LoVo (cell line): ENCODE measurements at places on chromosomes 2 and 18.

GRCh38 chr18:79627750-79628294 lies 51.8 kb upstream of the CTDP1 start:
- DNase-seq, result no peak

DNA sequence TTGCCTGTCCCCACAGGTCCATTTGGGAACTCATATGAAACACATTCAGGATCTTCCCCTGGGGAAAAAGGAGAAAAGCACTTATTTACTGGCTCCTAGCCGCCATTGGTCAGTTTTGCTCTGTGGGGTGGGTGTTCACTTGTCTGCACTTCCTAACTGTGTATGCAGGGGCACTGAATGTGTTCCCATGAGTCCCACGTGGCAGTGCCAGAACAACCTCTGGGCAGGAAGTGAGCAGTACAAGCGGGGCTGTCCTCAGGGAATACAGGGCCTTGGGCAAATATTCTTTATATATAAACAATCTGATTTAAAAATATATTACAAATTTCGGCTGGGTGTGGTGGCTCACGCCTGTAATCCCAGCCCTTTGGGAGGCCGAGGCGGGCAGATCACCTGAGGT lies 21.8 kb upstream of the CTIF start:
- no peak for DNase-seq

DNA sequence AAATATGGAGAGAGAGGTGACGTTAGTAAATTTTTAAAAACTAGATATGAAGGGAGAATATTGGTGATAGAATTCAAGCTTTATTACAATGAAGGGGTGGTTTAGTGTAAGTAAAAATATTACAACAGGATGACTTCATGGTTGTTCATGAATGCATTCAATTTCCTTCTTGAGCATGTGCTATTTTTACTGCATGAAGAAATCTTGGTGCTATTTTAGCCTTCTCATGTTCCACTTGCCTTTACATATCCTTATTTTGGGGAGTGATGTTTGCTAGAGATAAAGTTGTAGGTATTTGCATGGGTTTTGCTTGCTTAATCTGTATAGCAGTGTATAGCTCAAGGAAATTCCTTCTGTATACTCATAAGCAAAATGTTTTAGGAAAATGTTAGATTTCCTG lies 195.0 kb upstream of the MMADHC start:
- DNase-seq, result no peak

GRCh38 chr2:2686222-2686621 lies 355.1 kb upstream of the MYT1L start:
- DNase-seq, result no peak

DNA sequence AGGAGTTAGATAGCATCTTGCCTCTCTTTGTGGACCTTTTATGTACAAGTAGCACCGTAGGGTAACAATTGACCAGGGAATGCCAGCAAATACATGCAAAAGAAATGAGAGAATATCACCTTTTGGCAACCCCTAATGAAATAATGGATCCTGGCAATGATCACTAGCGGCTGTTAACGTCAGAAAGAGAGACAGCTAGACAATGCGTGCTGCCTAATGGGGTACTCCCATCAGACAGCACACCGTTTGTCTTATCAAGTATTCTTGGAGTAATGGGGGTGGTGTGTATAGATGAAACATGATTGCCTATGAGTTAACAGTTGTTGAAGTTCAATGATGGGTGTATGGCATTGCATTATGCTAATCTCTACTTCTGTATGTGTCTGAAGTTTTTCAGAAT lies 1.6 kb downstream of the ELAC1 start:
- DNase-seq, result no peak

- DNase-seq, result no peak
Observed at GRCh38 chr2:181456660-181457120, 496 bp upstream of the ITGA4 start.

- no peak for DNase-seq
Observed at GRCh38 chr2:240311821-240312220, 123.6 kb upstream of the GPC1 start.

DNA sequence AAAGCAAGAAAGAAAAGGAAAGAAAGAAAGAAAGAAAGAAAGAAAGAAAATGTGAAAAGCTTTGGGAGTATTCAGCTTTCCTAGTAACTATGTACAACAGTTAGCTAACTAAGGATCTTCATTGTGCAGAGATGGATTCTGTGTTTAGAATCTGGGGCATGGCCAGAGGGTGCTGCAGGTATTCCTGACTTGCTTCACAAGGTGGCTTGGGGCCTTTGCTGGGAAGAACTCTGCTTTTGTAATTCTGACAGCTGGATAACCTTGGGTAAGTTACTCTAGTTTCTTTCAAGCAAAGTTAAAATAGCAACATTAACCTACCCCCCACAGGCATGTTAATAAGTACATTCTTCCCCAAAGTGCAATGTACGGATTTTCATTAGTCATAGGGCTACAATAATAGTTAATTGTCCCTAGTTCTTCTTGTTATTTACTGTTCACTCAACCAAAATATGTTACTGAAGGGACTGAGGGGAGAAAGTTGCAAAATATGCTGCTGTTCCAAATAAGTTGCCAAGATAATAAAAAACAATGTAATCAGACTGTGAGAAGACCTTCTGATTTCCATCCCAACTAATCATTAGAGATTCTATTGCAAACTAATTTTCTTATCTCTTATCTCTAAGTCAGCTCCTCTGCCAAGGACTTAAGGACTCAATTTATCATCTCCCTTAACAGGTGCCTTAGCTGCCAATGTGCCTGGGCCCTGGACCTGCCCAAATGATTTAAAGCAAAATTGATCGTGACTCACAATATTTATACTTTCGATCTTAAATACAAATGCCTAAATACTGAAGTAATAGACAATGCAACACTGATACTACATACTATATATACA lies 50.3 kb downstream of the SERPINB8 start:
- no peak for DNase-seq

- DNase-seq, result no peak
Observed at GRCh38 chr2:240558236-240558761, 511 bp upstream of the ANKMY1 start.

GRCh38 chr2:239321596-239322415 lies 79.0 kb downstream of the HDAC4 start:
- DNase-seq, result no peak

DNA sequence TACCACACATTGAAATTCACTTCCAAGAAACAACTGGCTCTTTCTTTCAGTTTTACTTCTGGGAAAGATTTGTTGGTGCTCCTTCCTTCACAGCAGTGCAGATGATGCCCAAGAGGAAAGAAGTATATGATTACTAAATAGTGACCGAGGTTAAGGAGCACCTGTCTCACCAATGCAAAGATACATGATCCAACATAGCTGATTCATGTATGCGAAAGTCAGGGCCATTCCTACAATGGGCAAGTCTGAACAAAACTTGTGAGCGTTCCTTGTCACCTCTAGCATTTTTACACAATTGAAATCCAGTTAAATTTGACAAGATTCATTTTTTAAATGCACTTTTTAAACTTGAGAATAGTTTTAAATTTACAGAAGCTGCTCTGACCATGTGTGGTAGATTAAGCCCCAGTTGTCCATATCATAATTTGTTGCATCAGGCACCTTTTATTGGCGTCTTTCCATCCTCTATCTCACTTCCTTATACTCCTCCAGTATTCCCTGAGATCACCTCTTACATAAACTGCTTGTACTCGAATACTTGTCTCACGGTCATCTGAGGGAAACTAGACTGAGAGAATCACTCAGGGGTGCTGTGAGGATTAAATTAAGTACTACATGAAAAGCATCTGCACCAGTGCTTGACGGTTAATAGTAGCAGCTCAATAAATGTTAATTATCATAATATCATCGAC lies 438.8 kb upstream of the CDH20 start:
- DNase-seq, result no peak

- DNase-seq, result no peak
Observed at GRCh38 chr2:10326151-10326616, 23.5 kb downstream of the HPCAL1 start.
